GM13977 (cell line): ENCODE measurements at places on chromosomes 4 and X.

DNA sequence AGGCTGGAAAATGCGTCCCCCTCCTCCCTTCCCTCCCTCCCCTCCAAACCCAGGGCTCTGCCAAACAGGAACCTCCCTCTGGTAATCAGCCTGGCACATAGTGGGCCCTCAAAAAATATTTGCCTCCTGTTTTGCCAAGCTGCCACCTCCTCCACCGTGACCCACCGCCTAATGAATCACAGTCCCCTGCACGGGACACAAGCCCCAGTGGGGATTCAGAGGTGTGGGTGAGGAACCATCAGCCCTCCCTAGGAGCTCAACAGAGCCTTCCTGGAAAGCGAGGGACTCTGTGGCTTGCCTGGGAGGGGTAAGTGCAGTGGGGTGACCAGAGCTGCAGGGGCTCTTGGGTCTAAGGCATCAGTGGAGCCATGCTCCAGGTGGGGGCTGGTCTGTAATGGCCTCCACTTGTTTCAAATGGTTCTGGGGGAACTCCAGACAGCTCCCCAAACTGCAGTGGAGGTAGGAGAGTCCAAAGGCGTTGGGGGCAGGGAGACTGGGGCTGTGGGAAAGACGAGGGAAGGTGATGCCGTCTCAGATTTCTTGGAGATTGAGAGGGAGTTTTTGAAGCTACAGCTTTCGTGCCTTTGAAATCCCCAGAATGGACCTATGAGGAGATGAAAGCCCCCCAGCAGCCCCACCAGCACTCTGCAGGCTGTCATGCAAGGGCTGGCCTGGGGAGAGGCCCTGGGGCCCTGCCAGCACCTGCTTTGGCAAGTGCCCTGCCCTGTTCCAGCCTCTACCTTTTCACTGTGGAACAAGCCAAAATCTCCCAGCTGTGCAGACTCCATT is 1.0 kb upstream of the PPP2R2C start:
- no peak for DNase-seq

DNA sequence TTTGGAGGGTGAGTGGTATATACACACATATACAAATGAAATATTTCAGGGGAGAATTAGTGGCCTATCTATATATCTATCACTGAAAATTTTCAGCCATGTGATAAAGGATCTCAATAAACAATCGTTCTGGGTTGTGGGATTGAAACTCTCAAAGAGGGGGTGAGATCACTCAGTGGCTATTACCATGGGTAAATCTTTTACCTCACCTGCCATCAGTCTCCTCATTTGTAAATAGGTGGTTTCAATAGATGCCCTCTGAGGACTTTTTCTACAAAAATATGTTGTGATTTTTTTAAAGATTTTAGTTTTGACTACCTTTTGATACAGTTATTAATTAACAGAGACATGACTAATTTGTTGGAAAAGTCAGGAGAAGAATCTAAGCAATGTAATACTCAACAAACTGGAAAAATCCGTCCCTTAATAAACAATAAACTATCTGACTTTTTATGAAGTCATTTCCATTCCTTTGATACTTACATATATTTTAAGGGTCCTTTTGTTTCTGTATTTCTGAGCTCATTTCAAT is 192.8 kb downstream of the MAD2L1 start:
- no peak for DNase-seq

DNA sequence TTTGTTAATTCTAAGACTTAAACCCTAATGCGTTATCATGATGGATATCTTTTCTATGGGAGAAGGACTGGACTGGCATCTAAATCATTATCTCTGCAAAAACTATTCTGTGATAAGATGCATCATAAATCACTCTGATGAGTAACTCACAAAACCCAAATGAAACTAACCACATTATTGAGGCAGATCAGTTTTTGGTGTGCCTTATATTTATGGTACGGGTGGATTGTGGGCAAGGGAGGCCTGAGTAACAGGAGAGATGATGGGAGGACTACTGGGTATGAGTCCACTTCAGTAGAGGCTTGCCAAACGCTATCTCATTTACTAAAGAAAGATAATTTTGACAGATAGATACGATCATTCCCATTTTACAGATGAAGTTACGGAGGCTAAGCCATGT is 66.4 kb upstream of the GUCY1A1 start:
- no peak for DNase-seq

DNA sequence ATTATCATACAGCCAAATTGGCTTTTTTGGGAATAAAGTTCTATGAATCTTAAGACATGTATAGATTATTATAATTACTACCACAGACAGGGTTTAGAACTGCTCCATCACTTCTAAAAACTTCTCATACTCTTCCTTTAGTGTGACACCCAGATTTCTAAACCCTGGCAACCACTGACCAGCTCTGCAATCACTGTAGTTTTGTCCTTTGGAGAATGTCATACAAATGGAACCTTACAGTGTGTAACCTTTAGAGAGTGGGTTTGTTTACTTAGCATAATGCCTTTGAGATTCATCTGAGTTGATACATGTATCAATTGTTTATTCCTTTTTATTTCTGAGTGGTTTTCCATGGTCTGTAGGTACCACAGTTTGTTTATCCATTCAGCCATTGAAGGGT is 95.0 kb downstream of the TMEM164 start:
- DNase-seq: no peak

- no peak for DNase-seq
Measured at GRCh38 chrX:66008328-66008970, 31.4 kb downstream of the VSIG4 start.

DNA sequence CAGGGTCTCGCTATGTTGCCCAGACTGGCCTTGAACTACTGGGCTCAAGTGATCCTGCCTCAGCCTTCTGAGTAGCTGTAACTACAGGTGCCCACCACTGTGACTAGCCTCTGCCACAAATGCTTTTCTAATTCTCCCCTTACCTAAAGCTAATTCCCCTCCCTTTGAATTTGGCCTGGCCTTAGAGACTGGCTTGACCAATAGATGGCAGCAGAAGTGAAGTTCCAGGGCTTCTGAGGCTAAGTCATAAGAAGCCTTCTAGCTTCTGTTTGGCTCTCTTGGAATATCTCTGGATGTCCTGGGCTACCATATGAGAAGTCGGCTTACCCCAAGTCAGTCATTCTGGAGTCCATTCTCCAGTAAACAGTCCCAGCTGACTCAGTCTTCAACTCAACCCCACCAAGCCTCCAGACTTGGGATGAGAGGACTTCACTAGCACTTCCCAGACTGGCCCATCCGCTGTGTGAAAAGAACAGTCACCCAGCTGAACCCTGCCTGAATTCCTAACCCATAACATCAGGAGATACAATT is 61.0 kb downstream of the HPRT1 start:
- peak; percentile 46 for DNase-seq
